ENCODE measurements at places on chromosomes 7 and 10.

DNA sequence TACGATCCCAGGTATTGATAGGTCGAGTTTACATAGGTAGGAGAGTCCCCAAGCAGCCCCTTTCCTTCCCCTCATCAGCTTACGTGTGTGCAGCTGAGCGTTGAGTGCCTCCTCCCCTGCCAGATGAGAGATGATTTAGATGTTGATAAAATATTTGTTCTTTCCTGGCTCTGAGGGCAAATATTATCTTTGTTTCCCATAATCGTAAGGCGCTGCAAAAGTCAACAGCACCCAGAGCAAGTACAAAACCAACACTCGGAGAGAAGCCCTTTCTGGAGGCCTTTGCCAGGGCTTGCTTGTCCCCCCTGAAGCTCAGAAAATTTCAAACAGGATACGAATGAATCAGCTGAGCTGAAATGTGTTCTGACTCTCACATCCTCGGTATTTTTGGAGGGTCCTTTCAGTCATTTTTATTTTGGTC is 683.2 kb downstream of the LRMDA start:
- DNase-seq, result no peak

DNA sequence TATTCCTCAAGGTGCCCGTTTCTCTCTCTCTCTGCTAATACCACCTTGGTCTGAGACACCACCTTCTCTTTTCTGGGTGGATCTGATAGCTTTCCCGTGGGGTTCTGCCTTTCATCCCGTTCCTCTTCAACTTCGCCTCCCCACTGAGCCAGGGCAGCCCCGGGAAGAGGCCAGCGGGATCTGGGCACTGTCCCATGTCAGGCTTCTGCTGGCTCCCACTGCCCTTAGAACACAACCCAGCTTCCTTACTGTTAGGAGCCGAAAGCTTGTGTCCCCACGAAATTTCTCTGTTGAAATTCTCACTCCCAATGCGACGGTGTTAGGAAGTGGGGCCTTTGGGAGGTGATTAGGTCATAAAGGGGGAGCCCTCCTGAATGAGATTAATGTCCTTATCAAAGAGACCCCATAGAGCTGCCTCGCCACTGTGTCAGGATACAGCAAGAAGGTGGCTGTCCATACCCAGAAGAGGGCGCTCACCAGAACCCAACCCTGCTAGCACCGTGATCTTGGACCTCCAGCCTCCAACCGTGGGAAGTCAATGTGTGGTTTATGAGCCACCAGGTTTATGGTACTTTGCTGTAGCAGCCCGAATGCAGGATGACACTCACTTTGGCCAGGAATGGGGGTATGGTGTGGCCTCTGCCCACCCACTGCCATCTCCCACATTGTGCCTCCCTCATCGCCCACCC is 79.2 kb downstream of the CAMK1D start:
- DNase-seq, result no peak

- DNase-seq, result no peak
Observed at GRCh38 chr7:98315318-98315993, 34.0 kb downstream of the BRI3 start.

GRCh38 chr7:129188892-129189660 is 643 bp downstream of the SMO start:
- DNase-seq, result no peak

GRCh38 chr7:36535866-36536664 is 146.4 kb downstream of the ANLN start:
- no peak for DNase-seq

- DNase-seq, result no peak
Observed at GRCh38 chr10:30562787-30563186, 66.8 kb downstream of the LYZL2 start.

GRCh38 chr10:27457261-27457945 is 46.7 kb upstream of the RAB18 start:
- DNase-seq, result no peak

DNA sequence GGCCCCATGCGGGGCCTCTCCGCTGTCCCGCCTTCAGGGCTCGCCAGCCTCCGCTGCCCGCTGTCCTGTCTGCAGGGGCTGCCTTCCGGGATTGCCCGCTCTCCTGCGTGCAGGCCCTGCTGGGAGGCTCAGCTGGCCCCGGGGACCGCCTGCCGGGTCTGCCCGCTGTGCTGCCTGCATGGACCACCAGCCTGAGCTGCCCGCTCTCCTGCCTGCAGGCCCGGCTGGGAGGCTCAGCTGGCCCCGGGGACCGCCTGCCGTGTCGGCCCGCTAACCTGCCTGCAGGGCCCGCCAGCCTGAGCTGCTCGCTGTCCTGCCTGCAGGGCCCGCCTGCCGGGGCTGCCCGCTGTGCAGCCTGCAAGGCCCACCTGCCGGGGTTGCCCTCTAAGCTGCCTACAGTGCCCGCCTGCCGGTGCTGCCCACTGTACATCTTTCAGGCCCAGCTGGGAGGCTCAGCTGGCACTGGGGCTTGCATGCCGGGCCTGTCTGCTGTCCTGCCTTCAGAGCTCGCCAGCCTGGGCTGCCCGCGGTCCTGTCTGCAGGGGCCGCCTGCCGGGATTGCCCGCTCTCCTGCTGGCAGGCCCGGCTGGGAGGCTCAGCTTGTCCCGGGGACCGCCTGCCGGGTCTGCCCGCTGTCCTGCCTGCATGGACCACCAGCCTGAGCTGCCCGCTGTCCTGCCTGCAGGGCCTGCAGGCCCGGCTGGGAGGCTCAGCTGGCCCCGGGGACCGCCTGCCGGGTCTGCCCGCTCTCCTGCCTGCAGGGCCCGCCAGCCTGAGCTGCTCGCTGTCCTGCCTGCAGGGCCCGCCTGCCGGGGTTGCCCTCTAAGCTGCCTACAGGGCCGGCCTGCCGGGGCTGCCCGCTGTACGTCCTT is 165.1 kb downstream of the GLRX3 start:
- no peak for DNase-seq

GRCh38 chr10:95655571-95656290 is 780 bp downstream of the ALDH18A1 start:
- no peak for DNase-seq

DNA sequence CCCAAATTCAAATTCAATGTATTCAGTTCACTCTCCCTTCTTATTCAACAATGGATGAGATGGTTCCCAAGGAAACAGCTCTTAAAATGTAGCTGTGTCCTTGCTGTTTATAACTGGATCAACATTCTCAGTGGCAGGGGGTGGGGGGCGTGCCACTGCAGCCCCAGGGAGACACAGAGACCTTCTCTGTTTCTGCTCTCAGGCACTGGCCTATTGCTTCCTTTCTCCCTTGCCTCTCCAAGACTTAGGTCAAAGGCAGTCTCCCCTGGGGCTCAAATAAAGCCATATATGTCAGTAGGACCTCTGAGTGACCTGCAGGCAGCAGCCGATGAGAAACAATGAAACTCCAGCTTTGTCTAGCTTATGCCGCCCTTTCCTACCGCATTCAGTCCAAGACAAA is 20.7 kb downstream of the VSTM4 start:
- DNase-seq, result no peak

DNA sequence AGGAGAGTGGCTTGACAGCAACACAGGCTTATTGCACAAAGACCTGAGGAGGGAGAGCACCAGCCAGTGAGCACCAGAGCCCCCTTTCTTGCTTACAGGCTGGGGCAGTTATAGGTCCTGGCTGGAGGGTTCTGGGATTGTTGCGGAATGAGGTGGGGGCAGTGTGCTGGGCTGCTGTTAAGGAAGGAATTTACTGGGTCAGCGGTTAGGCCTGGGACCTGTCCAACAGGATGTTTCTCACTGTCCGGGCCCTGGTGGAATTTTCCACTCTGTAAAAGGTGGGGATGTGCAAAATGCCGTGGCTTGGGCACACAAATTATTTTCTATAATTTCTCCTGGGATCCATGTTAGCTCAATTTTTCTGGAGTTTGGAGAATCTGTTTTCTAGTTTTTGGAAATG is 757.3 kb downstream of the TYW1 start:
- no peak for DNase-seq

DNA sequence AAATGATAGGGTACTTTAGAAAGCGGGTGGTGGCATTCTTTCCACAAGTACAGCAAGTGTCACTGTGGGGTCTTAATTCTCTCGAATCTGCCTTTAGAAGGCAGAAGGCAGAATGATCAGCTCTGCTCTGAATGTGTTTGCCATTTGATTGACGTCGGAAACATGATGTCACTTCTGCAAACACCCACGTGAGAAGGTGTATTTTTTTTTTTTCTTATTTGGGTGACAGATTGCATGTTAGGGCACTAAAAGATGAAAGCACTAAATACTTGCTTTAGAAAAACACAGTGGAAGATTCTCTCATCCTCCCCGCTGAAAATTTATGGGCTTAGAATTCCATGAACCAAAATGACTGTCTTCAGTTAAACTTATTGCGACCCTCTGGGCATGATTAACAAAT is 150.2 kb downstream of the TCF7L2 start:
- DNase-seq, result no peak

DNA sequence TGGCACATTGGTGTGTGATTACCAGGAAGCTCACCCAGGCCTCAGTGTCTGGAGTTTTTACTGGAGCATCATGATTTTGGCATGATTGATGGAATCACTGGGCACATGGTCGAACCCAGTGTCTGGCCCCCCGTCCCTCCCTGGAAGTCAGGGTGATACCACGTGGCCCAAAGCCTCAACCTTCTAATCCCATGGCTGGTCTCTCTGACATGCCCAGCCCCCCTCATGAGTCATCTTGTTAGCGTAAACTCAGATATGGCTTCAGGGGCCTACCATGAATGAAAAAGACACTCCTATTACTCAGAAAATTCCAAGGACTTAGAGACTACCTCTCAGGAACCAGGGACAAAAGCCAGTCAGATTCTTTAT is 109.3 kb downstream of the GRK5 start:
- DNase-seq, result no peak

DNA sequence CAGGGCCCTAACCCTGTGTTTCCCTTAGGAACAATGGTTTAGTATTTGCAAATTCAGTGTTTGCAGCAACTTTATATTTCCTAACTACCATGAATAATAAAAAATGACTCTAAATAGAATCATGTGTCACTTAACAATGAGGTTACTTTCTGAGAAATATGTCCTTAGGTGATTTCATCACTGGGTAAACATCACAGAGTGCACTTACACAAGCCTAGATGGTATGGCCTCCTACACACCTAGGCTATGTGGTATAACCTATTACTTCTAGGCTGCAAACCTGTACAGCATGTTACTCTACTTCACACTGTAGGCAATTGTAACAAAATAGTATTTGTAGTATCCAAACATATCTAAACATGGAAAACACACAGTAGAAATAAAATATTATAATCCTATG is 1174.6 kb upstream of the LRRTM3 start:
- no peak for DNase-seq

GRCh38 chr7:31263338-31263737 is 77.2 kb downstream of the NEUROD6 start:
- no peak for DNase-seq

- no peak for DNase-seq
Observed at GRCh38 chr7:91875851-91876250, 4.7 kb downstream of the MTERF1 start.

DNA sequence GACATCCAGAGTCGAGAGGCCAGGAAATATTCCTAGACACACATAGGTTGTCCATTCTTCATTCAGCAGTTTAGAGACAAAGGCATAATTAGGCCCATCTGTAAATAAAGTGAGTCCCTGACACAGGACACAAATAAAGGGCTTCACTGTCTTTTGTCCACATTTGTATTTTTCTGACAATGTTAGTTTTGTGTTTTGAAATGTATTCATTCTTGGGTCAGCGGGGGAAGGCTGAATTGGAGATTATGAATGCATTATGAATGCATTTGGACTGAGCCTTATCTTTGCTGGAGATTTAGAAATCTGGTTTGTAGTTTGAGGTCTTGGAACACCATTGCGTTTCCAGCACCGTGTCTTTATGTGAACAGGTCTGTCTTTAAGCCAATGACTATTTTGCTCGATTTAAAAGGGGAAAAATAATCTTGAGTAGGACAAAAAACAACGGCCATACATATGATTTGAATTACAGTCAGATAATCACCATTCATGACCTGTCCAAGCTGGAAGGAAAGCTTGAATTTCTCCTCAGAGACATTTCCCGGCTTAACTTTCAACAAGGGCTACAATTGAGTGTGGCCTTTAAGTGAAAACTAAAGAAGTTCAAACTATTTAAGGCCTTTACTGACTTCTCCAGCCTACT is 334.8 kb downstream of the WDR11 start:
- no peak for DNase-seq

GRCh38 chr7:142785841-142786250 is 15.1 kb downstream of the PRSS2 start:
- DNase-seq, result no peak

GRCh38 chr7:7418997-7419396 is 116.7 kb downstream of the COL28A1 start:
- DNase-seq, result no peak

DNA sequence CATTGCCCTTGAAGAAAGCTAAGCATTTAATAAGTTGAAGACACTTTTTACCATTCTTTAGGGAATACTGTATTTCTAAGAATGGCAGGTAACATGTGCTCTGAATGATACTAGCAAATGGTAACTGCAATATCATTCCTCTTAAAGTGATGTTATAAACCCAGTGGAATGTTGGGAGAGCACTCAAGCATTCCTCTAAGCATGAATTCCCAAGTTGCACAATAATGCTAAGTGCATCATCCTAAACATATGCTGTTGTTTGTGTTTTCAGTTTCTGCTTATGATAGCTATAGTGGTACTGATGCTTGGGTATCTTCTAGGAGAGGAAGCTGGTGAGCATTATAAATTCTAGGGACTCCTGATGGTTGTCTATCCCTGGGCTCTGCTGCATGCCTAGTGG is 673.9 kb downstream of the PHTF2 start:
- DNase-seq, result no peak

- no peak for DNase-seq
Observed at GRCh38 chr10:117942226-117942625, 104.5 kb downstream of the RAB11FIP2 start.

DNA sequence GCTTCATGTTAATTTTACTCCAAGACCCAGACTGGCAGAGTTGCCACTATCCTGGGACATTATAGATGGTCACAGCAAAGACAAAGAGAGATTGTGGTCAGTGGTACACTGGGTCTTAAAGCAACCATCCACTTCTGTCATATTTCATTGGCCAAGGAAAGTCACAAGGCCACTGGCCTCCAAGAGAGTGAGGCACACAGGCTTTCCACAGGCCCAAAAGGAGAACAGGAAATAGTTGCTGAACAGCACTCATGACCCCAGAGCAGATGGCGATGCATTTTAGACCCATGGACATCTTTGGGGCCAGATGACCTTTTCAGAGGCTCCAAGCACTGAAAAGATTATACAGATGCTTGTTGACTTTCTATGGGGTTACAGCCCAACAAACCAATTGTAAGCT is 97.4 kb downstream of the ARID5B start:
- DNase-seq, result no peak

DNA sequence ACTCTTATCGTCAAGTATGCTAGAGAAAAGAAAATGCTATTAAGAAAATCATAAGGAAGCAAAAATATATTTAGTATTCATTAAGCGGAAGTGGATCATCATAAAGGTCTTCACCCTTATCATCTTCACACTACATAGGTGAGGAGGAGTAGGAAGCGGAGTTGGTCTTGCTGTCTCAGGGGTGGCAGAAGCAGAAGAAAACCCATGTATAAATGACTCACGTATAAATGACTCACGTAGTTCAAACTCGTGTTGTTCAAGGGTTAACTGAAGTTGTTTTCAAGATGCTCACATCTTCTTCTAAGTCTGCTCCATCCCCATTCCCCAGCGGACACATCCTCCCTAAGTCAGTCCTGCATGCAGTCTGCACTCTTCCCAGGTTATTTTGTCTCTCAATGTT is 72.4 kb downstream of the SFMBT2 start:
- no peak for DNase-seq

- no peak for DNase-seq
Observed at GRCh38 chr7:135602304-135602703, 44.6 kb downstream of the NUP205 start.
